Heart left ventricle (tissue), 16 donors: ENCODE measurements at places on chromosomes 16 and 17.

DNA sequence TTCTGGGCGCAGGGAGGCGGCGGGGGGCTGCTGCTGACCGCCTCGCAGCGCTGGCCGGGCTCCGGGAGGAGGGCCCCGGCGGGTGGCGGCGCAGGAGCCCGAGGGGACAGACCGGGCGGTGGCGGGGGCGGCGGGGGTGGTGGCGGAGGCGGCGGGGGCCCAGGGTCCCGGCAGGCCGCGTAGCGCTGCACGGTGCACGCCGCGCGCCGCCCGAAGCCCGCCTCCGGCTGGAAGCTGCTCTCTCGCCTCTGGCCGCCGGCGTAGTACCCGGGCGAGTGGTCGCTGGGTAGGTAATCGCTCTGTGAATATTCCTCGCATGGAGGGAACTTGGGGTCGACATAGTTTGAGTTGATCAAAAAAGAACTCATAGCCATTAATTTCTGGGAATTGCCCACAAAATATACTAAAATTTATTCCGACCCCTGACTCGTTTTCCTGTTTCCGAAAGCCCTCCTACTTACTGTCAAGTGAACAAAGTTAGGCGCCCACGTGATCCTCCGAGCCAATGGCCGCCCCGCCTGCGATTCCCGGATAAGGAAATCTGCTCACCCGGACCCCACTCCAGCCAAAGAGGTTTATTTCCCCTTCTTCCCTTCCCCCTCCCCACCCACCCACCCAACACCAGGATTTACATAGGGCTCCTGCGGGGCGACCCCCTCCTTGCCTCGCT lies at the start of gene HOXB4:
Gene HOXB4, minus strand, starts transcription at position 405 of the 670 bp plus-strand sequence. Its CDS starts 31 bp downstream, at position 374.
- DNase-seq, result peak; percentile 81

DNA sequence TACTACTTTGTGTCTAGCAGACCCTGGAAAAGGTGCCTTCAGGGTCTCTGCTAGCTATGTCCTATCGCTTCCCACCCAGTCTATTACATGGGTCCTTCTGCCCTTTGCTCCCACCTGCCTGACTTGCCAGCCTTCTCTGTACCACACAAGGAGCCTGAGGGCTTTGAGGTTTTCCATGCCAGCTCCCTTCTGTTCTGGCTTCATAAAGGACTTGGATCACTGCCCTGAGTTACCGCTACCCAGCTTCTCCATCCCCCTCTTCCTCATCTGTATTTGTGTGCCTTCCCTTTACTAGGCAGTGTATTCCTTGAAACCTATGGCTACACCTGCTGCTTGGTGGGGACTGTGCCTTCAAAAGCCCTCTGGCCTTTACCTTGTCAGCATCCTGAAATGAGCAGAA lies 19.6 kb upstream of the LLGL1 start:
- no peak for DNase-seq

DNA sequence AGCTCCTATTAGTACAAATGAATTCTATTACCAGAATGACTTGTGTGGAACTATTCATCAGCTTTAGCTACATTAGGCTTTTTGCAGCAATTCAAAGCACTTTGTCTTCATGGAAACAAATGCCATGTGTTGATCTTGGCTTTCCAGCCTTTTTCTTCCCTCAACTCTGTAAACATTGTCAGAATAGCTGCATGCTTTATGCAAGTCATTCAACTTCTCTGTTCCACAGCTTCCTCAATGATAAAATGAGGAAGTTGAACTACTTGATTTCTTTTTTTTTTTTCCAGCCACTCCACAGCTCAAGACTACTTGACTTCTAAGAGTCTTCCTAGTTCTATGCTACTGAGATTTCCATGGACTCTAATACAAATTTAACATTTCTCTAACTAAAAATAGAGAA lies 41.1 kb downstream of the KIAA0753 start:
- DNase-seq, result no peak

- DNase-seq, result no peak
These were observed 118.5 kb upstream of the NACA2 start for GRCh38 chr17:61709567-61709966.

DNA sequence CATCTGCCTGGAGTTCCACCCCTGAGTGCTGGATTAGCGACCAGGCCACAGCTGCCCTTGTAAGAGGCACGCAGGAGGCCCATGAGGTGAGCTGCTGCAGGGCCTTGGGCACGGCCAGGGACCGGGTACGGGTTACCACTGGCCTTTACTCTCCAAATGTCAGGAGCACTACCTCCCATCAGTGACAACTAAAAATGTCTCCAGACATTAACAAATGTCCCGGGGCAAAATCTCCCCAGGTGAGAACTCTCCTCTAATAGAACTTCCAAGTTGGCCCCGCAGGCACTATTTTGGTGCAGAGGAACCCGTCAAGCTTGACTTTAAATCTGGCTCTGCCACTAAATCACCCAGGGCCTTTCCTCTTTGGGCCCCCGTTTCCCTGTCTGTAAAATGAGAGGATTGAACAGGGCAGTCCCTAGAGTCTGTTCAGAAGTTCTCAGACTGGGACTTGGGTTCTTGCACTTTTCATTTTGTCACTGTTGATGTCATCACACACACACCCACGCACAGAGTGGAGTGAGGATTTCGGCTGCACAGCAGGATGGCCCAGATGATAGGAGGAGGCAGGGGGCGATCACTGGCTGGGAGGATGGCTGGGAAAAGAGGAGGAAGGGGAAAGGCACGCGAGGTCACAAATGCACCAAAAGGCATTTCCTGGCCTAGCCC lies 24.5 kb upstream of the MAPT start:
- DNase-seq, result no peak

DNA sequence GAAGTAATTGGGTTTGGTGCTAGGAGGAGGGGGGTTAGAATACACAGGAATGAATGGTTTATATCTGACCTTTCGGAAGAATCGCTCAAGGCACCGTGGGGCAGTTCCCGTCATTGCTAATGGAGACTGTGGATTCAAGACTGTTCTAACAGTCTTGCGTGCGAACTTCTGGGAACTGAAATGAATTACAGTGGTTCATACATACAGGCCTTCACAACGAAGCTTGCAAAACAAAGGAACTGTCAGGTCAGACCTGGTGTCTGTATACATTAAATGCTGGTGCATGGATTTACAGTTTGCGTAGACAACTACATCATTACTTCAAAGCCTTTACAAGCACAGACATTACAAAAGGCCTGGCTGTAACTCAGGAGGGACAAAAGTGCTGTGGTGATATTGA lies 983.9 kb downstream of the CDH11 start:
- DNase-seq, result no peak

DNA sequence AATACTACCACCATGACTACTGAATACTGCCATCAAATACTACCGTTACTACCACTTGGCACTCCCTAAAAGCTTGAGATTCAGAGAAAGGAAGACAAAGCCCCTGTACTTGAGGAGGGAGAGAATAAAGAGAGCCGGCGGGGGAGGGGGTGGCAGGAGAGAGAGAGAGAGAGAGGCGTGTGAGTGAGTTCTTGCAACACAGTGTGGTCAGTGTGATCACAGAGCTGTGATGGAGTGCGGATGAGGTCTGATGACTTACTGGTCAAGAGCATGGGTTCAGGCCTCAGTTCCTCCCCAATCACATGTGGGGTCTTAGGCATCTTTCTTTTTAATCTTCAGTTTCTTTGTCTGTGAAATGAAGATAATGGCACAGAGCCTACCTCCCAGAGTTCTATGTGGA lies 19.2 kb downstream of the PRKCB start:
- DNase-seq, result no peak

DNA sequence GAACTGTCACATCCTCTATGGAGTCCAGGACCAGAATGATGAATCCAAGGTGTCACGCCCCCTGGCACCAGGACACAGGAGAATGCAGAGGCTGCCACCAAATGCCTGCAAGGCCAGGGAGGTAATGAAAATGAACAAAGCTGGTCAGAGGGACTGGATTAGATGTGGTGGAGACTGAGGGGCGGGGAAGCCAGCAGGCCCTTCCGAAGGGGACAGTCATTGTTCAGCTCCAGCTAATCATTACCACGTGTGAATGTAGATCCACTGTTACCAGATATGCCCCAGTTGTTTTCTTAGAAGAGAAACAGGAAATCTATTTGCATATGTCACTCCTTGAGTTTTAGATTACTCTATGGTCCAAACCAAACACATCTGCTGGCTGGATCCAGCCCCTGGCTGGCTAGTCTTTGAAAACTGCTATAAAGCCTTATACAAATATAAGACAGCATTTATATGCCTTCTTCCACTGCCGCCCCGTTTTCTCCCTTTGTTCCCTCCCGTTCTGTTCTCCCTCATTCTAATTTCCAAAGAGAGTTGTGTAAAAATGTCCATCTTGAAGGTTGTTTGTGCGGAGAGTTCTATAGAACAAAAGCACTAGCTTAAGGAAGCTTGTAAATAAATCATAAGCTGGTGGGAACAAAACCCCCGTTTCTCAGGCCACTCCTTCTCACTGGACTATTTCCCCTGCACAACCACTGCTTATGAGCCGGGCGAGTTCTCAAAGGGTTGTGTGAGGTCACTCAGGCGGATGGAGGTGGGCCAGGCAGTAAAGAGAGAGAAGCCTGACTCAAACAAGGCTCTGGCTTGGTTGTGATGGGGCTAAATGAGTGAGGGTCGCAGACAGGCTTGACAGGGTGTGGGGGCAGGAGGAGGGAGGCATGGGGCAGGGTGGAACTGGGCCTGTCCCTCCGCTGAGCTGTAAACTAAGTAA lies 14.2 kb downstream of the CRYM start:
- DNase-seq, result peak; percentile 47

- peak; percentile 51 for DNase-seq
These were observed 787 bp downstream of the NT5C start for GRCh38 chr17:75130632-75131277.

DNA sequence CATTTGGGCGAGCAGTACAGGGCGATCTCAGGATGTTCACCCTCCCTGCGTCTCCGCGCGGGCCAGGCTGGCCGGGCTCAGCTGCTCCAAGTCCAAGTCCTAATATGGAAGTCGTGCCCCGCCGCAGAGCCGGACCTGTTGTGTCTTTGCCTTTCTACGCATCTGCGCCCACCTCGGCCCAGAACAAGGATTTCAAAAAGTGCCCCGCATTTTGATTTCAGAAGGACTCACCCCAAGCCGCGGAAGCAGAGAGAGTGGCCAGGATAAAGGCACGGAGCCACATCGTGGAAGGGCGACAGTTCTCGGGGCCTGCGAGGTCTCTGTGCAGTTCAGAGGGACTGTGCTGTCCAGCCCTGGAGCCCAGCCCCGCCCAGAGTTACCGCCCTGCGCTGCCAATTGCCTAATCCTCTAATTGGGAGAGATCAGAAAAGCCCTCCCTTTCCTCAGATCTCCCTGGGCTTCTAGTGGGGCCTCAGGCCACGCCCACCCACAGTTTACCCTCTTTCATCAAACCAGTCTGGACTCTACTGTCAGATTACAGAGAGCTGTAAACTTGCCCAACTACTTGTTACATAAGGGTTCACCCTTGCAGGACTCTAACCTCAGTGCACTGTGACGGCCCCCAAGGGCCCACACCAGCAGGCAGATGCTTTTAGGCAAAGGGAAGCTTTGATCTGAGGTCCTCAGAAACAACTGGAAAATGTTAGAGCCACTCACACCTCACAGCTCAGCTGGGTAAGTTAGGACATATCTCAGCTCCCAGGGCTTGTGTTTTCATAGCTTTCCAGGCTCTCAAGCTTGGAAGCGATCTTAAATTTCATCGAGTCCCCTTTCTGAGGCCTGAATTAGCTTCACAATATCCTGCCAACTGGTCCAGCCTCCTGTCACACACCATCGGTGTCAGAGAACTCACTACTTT lies at the start of gene CES1:
Gene CES1, minus strand, starts transcription at position 324 of the 919 bp plus-strand sequence. Its CDS starts 41 bp downstream, at position 283.
- DNase-seq, result peak; percentile 74

- DNase-seq, result no peak
These were observed 6.8 kb downstream of the HSBP1 start for GRCh38 chr16:83814659-83814985.

GRCh38 chr17:12850996-12851395 lies 61.7 kb downstream of the ARHGAP44 start:
- DNase-seq, result no peak

- DNase-seq, result no peak
These were observed 57.9 kb downstream of the RTN4RL1 start for GRCh38 chr17:1967213-1967612.

DNA sequence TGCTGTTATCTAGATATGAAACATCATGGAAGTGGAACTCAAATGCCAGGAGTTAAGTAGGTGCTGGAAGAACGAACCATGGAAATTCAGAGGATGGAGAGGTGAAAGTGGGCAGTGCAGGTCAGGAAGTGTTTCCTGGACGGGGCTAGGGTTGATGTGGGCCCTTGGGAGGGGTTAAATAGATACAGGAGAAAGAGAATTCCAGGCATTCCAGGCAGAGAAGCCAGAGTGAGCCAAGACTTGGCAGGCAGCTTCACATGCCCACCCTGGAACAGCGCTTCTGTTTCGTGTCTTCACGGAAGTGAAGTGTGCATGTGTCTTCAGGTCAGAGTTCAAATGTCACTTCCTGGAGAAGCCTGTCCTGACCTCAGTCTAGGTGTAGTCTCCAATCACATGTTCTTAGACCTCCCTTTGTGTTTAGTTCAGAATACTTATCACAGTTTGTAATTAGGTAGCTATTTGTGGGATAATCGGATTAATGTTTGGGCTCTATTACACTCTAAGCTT lies 41.3 kb downstream of the GP2 start:
- DNase-seq, result no peak

- no peak for DNase-seq
These were observed 274.4 kb upstream of the TOM1L1 start for GRCh38 chr17:54626146-54626703.

GRCh38 chr17:64024781-64025731 lies 4.6 kb upstream of the ICAM2 start:
- no peak for DNase-seq

DNA sequence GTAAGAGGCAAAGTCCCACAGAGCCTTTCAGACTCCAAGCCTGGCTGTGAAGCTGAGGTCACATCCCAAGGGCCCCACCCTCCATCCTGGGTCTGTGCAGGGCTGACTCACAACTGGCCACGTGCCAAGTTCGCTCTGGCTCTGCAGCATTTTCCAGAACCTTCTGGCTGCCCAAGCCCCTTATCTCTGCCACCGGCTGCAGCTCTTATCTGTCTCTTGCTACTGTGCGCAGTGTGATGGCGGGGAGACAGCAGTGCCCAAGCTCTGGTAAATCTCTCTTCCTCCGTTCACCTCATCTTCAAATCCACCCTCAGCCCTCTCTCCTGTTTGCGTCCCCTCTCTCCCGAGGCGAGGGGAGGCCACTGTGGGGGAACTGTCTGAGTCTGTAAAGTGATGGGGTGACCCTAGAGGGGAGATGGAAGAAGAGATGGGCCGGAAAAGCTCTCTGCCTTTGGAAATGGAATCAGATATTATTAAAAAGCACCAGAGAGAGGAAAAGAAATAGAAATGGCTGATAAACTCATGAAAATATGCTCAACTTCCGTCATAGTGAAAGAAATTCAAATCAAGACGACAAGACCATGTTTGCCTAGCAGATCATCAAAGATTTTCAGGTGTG lies 162.7 kb upstream of the CDC42EP4 start:
- peak; percentile 86 for DNase-seq

GRCh38 chr17:49180303-49180702 lies 30.1 kb downstream of the GNGT2 start:
- DNase-seq, result peak; percentile 55
